ENCODE measurements at places on chromosomes 2 and 18.

DNA sequence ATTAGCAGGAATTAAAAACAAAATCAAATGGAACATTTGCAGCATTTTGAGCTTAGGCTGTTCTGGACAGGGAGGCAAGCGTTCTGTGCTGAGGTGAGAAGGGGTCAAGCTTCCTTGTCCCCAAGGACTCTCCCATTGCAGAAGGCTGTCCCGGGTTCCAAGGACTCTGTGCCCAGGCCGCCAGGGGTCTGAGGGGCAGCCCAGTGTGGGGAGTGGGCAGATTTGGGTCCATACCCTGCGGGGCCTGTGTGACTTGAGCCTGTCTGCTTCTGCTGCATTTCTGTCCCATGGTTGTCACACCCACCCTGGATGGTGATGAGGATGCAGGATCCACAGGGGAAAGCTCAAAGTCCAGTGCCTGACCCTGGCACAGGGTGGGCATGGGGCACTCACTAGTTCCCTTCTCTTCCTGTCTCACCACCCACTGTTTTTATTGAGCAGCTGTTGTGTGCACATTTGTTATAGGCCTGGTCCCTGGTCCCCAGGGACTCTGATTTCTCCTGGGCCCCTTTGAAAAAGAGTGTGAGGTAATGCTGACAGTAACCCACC is 211.4 kb upstream of the HS6ST1 start:
- no peak for DNase-seq

GRCh38 chr2:85181134-85181631 is 48.0 kb downstream of the TCF7L1 start:
- DNase-seq = no peak

- DNase-seq = no peak
Observed at GRCh38 chr2:117407746-117408145, 406.7 kb upstream of the DDX18 start.

DNA sequence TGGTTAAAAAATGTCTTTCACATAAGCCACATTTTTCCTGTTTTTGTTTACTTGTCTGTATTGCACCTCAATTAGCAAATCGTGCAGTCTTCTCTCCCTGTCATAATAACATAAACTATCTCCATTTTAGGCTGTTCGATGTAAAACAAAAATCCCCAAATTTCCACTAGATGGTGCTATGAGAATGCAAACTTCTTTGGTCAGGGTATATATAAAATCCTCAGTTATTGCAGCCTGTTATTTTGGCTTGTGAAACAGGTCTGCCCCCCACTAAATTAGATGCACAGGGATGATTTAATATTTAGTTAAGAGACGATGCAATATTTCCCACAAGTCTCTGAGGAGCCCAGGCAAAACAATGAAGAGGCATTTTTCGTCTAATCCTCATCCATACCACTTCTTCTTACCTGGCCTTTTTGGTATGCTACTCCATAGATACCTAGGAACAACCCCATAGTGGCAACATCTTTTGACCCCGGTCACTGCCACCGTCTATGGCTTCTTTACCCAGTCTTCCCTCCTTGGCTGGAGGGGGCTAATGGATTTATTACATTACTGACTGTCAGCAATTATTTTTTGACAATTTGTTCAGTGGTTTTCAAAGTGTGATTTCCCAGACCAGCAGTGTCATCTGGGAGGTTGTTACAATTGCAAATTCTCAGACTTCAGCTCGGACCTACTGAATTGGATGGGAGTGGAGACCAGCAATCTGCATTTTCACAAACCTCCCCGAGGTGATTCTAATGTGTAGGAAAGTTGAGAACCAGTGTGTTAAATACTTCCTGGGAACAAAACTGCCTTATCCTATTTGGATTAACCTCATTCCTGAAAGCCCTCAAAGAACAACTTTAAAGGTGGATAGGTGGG is 117.4 kb upstream of the CWC22 start:
- DNase-seq = peak; percentile 41

GRCh38 chr2:11656252-11656651 is 13.7 kb downstream of the NTSR2 start:
- no peak for DNase-seq

GRCh38 chr18:50143294-50143693 is 51.7 kb downstream of the MYO5B start:
- no peak for DNase-seq

DNA sequence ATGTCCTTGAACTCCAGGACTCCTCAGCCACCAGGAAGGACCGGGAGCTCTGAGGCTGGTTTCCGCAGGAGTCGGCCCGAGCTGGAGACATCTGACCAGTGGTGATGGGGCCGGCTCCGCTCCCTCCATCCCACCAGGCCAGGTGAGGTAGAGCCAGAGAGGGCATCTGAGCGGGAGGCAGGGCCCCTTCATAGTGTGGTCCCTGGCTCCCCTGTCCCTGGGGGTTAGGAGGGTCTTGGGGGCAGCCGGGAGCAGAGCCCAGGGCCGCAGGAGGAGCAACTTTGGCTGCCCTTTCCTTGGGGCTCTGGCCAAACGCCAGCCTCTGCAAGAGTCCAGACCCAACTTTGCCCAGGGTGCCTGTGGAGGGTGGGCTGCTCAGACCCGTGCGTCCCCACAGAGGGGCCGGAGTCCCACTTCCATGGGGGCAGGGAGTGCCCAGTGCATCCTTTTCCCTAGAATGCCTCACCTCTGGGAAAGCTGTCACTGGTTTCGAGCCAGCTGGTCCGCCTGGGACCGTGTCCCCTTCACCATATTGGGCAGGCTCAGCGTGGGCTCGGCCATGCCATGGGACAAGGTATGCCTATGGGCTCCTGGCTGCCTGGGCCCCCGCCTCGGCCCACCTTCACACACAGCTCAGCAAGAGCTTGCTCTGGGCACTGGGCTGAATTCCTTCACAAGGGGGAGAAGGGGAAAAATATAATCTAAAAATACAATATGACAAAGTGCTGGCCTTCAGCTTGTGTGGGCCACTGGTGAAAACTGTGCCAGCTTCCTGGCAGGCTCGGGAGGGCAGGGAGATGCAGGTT is 148.6 kb downstream of the TWIST2 start:
- DNase-seq = no peak

- DNase-seq = no peak
Observed at GRCh38 chr2:31362581-31362980, 52.0 kb downstream of the XDH start.

DNA sequence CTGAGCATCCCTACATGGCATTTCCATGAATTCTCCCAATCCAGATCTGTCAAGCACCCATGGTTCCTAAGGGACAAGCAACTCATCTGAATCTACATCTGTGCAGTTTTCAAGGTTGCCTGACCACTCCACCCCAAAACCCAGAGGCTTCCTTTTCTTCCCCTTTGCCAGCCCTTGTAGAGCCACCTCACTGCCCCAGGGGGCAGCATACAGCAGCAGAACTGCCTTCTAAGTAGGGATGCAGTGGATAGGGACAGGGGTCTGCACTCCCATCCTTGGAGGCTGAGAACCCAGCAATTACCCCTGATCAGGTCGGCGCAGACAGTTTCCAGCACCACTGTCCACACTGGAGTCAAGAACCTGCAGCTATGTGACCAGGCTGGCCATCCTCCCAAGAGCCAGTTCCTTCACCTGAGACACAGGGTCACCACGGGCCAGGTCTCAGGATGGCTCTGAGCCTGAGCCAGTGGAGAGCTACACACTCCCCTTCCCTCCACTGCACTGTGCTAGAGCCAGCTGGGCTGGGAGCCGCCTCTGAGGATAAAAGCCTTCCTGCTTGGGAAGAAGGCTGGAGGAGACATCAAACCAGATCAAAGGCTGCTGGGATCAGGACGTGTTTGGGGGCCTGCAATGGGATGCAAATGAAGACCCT is 283.1 kb downstream of the CELF4 start:
- no peak for DNase-seq

- no peak for DNase-seq
Observed at GRCh38 chr18:54440292-54440691, 82.6 kb downstream of the C18orf54 start.

- no peak for DNase-seq
Observed at GRCh38 chr2:30661173-30662107, 145.8 kb downstream of the CAPN13 start.

DNA sequence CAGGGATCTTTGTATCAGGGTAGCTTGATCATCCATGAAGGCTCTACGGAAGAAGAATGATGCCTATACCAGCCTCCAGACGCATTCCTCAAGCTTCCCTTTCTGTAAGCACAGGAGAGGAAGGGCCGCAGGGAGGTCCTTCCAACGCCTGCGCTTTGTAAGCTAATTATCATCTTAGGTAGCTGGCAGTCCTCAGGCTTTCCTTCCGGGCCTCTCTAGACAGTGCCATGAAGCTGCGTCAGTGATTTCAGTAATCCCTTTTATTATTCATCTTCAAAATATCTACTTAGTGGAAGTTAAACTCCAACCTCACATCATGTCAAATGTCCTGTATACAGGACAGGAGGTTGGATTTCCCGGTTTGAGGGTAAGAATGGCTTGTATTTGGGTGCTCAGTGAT is 92.3 kb downstream of the ETAA1 start:
- no peak for DNase-seq

DNA sequence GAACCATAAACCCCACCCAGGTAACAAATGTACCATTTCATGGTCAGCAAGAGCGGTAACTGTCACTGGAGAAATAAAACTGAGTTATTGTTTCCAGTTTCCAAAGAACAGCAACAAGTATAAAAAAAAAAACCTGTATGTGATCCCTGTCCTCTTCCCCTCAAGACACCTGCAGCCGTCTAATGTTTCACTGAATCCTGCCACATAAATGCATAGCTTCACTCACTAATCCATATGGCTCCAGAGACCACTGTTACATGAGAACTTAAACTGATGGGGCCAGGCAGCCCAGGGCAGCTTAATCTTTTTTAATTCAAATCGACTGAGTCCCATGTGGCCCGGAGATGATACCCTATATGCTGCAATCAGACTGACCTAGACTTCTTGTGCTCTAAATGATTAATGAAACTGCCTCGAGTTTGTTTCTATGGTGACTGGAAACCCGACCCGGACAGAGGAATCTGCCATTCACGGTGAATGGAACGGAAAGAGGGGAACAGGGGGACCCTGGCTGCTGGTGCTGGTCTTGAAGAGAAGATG is 60.9 kb upstream of the SIX2 start:
- DNase-seq = no peak

GRCh38 chr2:147390475-147390874 is 454.4 kb upstream of the ACVR2A start:
- no peak for DNase-seq

DNA sequence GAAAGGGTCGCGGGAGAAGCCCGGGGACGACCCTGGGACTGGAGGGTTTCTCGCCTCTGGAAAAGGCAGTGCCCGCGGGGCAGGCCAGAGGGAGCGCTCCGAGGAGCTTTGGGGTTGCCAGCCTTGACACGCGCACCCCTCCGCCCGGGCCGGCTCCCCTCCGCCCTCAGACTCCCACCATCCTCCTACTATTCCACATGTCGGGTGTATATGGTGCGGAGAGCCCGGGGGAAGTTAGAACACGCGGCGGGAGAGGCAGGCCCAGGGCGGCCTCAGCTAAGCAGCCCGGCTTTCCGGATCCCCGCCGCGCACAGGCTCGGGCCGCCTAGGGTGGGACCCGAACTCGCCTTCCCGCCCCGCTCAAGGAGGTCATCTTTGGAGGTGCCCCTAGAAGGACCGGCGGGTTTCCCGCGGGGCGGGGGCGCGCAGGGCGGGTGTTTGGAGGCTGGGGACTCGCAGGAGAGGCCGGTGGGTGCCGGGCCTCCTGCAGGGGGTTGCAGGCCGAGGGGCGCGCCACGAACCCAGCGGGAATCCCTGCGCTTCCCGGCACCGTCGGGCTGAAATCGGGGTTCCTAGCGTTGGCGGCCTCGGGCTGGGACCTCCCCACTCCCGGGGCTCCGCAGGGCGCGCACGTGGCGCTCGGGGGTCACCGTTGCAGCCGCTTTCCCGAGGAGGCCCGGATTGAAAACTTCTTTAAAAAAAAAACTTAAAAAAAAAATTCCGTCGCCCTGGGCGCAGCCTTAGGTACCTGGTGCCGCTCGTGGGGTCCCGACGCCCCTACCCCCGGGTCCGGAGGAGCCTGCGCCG is 3.7 kb downstream of the NFATC1 start:
- DNase-seq = no peak

DNA sequence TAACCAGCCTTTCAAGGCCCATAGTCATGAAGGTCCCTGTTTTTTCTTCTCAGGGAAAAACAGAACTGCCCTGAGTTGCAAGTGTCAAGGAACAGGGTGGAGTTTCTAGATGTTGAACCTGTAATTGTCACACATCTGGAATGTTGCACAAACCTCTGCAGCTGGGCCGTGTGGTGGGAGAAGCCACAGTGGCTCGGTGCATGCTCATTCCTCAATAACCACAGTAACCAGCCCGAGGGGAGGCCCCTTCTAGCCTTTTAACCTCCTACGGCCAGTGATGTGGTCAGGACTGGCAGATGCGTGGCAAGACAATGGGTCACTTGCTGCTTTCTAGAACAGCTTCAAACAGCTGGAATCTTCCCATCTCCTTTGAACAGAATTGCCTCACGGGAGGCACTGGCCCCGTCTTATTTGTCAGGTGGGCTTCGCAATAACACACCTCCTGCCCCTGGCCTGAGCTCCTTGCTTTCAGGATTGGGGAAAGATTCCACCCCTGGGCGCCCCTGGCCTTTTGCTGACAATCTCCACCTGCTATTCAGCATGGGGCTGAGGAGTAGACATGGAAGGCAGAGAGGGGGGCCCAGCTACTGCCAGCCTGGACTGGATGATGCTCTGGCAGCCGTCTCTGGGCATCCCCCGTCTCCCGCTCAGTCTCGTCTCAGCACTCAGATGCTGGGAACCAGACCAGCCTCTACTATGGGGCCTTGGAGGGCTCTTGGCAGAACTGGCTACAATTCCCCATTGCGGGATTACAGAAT is 102.9 kb downstream of the KLHL29 start:
- DNase-seq = peak; percentile 70

DNA sequence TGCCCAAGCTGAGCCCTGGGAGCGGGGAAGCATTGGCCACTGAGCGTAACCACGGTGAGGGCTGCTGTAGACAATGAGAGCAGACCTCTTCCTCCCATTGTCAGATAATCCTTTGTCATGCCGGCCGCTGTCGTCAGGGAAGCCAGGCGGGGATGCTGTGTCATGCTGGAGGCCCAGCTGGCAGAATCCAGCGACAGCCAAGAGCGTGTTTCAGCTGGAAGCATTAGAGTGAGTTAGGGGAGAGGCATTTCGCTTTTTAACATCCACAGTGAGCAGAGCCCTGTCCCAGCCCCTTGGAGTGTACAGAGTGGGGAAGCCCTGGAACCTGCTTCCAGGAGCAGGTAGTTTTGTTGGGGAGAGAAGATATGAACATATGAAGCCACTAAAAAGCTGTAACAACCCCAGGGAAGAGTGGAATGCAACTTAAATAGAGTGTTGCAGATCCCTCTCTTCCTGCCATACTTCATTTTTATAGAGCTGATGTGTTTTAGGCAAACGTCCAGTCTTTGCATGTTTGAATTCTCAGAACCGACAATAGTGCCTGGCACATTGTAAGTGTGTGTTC is 7.0 kb downstream of the CTIF start:
- DNase-seq = no peak

DNA sequence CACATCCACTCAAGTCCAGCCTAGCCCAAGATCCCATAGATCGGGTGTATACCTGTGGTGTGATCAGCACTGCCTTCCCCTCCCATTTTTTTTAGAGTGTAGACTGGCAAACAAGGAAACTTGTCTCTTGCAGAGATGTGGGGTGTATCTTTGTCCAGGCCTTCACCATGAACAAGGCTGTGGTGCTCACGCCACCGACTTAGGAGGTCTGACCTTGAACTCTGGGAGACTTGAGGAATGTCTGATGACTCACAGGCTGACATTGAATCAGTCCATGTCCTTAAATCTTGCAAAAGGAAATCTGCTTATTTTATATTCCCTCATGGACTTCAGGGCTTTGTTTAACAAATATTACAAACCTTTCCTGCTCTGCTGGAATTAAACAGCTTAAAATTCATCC is 4.5 kb upstream of the CTIF start:
- no peak for DNase-seq

- DNase-seq = no peak
Observed at GRCh38 chr2:98569197-98569793, 39.0 kb downstream of the COA5 start.
